ENCODE measurements at places on chromosomes 7 and 10. TPM values are rescaled to one million over a fixed set of nuclear protein-coding genes. Genes with fewer than 3 reads are reported as not detected.

DNA sequence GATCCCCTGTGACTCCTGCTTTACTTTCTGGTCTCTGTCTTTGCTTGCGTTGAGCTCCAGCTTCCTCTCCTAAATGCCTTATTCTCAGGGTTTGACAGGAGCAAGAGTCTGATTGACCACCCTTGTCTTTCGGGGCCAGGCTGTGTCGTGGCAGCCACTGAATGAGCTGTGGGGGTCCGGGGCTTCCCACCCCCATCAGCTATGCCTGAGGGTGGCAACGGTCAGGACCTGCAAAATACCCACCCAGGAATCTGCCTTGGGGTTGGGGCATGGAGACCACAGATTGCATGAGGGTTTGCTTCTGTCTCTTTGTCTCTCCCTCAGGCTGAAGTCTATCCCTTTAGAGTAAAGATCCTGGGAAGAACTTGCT lies 20.6 kb downstream of the SMKR1 start:
- no peak for DNase-seq

DNA sequence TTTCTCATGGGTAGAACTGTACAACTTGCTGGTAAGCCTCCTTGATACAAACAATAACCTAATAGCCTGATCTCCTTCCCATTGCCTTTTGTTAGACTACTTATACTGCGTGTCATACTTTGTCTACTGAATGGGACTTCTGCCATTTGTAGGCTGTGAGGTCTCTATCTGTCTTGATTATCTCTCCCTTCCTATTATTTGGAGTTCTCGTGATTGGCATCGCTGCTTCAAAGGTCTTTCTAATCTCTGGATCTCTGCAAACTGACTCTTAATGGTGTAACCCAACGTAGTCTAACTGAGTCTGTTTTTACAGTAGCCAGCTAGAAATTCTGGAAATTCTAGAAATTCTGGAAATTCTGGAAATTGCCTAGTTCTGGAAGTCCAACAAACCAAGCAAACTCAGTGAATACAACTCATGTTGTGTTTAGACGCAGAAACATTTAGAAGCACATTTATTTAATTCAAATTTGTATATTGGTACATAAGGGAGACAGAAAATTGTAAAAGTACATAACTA lies 29.8 kb downstream of the PHYHIPL start:
- no peak for DNase-seq

GRCh38 chr7:158827411-158828132 lies 1.7 kb downstream of the ESYT2 start:
- DNase-seq: no peak

The NPC1L1 gene
- total RNA-seq: 0.16 TPM

DNA sequence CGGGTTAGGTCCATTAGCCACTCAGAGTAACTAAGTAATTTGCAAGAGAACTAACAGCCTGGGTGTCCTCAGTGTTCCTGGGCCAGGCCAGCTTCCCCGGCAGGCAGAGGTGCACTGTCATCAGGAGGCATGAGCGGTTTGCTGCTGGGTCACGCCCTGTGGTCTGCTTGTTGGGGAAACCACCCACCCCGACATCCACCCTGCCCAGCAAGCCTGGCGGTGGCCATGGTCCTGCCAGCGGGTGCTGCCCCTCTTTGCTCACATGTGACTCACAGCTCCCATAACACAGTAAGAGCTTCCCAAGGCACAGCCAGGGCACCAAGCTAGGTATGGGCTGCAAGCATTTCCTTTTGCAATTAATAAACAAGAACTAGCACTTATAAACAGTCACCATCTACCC lies 75.9 kb downstream of the RGS10 start:
- no peak for DNase-seq

- no peak for DNase-seq
Observed at GRCh38 chr7:111009526-111010040, 81.3 kb upstream of the LRRN3 start.

DNA sequence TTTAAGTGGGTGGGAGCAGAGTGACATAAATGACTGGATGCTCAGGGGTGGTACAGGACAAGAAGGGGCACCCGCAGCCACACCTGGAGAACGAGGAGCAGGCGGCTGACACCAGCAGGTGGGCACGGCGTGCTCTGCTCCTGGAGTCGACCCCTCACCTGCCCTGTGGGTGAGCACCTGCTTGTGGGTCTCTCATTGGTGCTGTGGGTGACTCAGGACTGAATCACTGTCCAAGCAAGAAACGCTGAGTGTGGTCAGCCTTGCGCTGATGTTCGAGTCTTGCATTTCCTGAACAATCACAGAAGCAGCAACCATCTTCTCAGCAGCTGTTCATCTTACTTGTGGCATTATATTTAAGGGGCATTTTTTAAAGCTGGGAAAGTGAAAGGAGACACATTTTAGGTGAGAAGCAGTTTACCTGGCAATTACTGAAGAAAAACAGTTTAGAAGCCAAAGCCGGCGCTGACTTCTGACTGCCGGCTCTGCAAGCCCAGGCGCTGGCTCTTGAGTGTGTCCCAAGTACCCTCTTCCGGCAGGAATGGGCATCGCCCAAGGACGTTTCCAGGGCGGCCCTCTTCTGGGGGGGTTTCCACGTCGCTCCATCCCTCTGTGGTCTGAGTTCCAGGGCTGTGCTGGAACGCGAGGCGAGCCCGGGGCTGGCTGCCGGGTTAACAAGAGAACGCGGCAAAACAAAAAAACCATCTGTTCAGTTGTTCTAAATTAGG lies 145.2 kb upstream of the PFKP start:
- no peak for DNase-seq

The ECHS1 gene
- total RNA-seq: 28.2 TPM

DNA sequence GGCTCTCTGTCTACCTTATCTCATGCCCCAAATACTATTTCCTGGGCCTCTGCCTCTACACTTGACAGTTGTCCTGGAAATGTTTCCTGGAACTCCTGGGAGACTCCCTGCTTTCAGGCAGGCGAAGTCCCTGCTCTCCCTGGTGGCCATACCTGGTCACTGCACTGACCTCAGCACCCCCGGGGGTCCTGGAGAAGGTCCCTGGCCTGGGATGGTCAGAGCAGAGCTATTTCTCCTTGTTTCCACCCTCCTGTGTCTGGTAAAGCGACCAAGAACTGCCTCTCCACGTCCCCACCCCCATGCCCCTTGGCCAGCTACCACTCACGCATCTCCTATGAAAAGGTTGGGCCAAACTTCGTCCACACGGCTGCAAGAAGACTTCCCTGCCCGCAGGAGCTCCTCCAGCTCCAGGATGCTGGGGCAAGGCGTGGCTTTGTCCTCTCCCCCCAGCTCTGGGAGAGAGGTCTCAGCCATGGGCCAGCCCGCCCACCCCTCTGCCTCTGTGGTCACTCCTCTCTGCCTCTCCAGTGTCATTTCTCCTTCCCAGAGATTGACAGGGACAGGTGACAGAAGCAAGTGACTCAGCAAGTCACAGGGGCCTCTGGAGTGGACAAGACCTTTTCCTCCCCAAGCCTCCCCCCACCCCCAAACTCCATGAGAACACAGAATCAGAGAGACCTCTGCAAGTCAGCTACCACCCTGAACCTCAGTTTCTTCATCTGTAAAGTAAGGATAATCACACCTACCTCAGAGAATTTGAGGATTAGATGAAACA lies 2.6 kb upstream of the SAMD8 start:
- DNase-seq: no peak

- DNase-seq: no peak
Observed at GRCh38 chr10:16606421-16606820, 84.7 kb upstream of the C1QL3 start.

DNA sequence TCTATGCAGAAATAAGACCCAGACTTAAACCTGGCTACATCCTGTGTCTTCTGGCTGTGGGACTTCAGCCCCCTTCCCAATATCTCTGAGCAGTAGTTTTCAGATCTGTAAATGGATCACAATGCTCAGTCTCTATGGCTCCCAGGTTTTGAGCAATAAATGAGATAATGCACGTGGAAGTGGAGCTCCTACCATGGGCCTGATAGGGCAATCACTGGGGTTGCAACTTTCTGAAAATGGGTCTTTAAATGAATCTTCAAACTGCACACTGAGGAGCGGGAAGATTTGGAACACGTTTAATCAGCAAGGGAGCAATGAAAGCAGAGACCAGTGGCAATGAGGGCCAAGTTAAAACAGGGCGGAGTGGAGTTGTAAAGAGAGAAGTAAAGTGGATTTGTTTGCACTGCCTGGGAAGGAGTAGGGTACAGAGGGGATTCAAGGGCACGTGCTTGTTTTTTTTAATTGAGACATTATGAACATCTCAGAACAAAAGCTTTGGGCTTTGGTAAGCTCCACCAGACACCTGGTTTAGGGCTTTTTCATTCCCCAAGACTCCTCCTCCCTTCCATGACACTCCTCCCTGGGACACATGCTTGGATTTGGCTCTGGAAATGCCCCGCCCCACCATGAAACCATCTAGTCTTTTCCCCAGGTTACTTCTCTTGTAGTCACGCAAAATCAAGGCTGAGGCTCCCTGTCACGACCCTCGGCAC lies 42.7 kb downstream of the PAPSS2 start:
- DNase-seq: no peak

DNA sequence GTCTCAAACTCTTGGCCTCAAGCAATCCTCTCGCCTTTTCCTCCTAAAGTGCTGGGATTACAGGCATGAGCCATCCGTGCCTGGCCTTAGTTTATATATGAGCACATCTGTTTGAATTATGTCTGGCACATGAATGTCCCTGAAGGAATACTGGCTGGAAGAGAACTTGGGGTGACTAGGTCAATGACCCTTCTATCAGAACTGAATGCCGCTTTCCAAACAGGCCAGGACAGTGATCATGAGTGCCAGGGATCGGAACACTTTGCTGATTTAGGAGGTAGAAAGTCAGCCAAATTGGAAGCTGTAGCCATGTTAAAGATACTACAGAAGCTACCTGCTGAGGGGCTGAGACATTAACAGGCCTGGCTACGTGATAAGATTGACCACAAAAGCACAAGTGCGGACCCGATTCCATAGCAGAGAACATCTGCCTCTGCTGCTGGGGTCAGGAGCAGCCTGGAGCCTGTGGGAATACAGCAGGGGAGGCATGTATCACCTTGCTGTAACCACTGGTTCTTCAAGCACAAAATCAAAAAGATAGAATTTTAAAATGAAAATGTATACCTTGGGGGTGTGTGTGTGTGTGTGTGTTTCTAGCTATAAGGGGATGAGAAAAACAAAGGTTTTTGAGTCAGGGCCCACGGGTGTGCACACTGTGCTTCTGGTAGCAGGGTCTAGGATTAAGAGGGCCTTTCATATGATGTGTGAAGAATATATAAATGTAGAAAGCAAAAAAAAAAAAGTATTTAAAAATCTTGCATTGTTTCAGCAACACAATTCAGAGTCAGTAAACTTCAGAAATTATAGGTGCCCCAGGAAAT lies 293.7 kb downstream of the BBS9 start:
- DNase-seq: no peak
